Activated T-cell treated with anti-CD3 and anti-CD28 coated beads, Interleukin-2, amount 50 U/mL, for 72 hours (primary cell): ENCODE measurements at places on chromosomes 4 and X. TPM values are rescaled to one million over a fixed set of nuclear protein-coding genes. Genes with fewer than 3 reads are reported as not detected.

DNA sequence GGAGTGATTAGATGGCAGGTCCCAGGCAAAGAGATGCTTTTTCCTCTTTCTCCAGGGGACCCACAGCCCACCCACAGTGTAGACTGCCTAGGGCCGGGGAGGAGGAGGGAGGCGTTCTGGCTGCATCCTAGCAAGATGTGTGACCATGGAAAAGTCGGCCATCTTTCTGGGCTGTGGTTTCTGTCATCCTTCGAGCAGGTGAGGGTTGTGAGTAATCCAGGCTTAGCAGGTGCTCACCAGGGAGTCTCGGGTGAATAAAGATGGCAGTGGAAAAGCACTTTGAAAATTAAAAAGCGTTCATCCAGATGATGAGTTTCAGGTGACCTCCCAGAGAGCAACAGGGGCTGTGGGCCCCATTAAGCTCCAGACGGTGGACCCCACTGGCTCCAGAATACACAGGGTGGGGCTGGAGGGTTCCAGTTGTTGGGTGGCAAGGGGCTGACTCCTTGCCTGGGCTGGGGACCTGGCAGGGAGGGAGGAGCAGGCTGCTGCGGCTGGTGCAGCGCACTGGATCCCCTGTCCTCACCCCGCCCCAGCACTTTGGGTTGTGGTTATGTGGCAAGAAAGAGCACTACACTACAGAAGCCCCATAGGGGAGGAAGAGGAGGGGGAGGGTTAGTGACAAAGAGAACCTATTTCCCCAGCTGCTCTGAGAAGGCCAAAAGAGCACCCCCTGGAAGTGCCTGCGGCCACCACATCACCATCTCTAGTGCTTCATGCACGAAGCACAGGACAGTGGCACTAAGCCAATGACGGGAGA is 23.7 kb downstream of the ELF4 start:
- H3K4me1 ChIP-seq, result peaks cover 86% of the 10 kb centered on the region
- H3K36me3 ChIP-seq, result no peaks in the 10 kb centered on the region
- DNase-seq, result peak; percentile 76
- peaks cover 2% of the 10 kb centered on the region for H3K27me3 ChIP-seq

- no peaks in the 10 kb centered on the region for H3K36me3 ChIP-seq
- no peak for DNase-seq
- H3K27me3 ChIP-seq, result no peaks in the 10 kb centered on the region
- no peak overlapping the region for H3K4me3 ChIP-seq
- no peaks in the 10 kb centered on the region for H3K4me1 ChIP-seq
- no peak overlapping the region for H3K27ac ChIP-seq
Observed at GRCh38 chr4:86441175-86441936, 81.5 kb upstream of the MAPK10 start.

- H3K4me1 ChIP-seq, result no peaks in the 10 kb centered on the region
- H3K36me3 ChIP-seq, result no peaks in the 10 kb centered on the region
- H3K27ac ChIP-seq, result no peak overlapping the region
- H3K27me3 ChIP-seq, result peaks cover 33% of the 10 kb centered on the region
- no peak for DNase-seq
Observed at GRCh38 chr4:100063355-100063754, 113.3 kb upstream of the H2AZ1 start.

DNA sequence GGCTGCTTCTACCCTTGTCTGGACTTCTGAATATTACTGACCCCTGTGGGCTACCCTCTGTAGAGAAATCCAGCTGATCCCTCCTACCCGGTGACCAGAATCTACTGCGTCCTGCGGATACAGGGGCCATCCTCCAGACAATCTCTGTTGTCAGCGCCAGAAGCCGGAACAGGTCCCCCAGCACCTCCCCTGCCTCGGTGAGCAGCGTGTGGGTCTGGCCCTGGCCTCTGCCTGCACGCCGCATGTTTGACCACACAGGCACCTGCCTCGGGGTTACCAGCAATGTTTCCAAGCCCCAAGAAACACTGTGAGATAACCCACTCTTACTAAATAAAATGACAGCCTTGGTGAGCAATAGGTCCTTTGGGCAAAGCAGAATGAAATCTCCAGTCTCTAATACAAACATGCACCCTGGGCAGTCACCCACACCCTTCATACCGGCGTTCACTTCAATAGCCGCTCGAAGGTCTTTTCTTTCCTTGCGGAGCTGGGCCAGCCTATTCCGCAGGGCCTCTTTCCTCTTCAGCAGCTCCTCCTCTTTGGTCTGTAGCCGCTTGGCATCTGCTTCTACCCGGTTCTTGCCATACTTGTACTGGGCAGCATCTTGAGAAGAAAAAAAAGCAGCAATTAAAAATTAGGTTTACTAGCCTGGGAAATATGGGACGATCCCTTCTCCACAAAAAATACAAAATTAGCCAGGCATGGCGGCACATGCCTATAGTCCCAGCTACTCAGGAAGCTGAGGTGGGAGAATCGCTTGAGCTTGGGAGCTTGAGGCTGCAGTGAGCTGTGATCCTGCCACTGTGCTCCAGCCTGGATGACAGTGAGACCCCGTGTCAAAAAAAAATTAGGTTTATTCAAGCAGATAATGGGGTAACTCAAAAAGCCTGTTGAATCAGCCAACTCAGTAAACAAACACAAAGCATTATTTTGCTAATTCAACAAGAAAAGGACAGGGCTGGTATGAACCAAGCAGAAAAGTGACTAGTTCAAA is 165.1 kb downstream of the AFAP1 start:
- H3K27me3 ChIP-seq, result no peaks in the 10 kb centered on the region
- no peaks in the 10 kb centered on the region for H3K36me3 ChIP-seq
- no peak for DNase-seq
- no peak overlapping the region for H3K4me3 ChIP-seq
- no peak overlapping the region for H3K27ac ChIP-seq
- H3K4me1 ChIP-seq, result peaks cover 14% of the 10 kb centered on the region

- no peaks in the 10 kb centered on the region for H3K27me3 ChIP-seq
- no peak overlapping the region for H3K27ac ChIP-seq
- H3K36me3 ChIP-seq, result peaks cover 4% of the 10 kb centered on the region
- no peak for DNase-seq
- H3K4me3 ChIP-seq, result no peak overlapping the region
Observed at GRCh38 chr4:47996021-47996420, 20.5 kb downstream of the CNGA1 start.

- H3K36me3 ChIP-seq, result no peaks in the 10 kb centered on the region
- H3K4me3 ChIP-seq, result no peak overlapping the region
- H3K27me3 ChIP-seq, result peaks cover 47% of the 10 kb centered on the region
- no peak overlapping the region for H3K27ac ChIP-seq
- no peaks in the 10 kb centered on the region for H3K4me1 ChIP-seq
Observed at GRCh38 chrX:43899878-43900815, 17.9 kb upstream of the MAOB start.

DNA sequence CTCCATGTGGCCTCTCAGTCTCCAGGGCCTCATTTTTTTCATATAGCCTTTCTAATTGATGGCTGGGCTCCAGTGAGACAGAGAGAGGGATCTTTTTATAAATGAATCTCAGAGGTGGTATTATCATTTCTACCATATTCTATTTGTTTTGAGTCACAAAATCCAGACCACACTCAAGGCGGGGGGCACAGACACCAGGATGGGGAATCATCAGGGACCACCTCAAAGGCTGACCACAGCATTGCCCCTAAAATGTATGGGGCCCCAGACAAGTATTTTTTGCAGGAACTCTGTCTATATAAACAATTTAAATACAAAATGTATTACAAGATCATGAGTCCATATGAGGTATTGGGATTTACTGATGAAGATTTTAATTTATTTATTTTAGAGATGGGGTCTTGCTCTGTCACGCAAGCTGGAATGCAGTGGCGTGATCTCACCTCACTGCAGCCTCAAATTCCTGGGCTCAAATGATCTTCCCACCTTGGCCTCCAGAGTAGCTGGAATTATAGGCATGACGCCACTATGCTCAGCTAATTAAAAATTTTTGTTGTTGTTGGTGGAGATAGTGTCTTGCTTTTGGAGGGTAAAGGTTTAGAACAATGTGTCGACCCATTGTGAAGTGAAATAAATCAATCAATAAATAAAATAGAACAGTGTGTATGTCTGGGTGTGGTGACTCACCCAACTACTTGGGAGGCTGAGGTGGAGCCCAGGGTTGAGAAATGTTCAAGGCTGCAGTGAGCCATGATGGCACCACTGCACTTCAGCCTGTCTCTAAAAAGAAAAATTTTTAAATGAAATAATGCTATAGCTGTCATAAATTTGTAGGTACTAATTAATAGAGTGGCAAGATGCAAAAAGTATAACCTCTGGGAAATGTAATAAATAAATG is 29.4 kb downstream of the WDR13 start:
- no peak overlapping the region for H3K27ac ChIP-seq
- no peaks in the 10 kb centered on the region for H3K36me3 ChIP-seq
- peaks cover 7% of the 10 kb centered on the region for H3K4me1 ChIP-seq
- DNase-seq, result no peak

GRCh38 chr4:20017070-20017776 is 234.5 kb upstream of the SLIT2 start:
- H3K4me1 ChIP-seq, result no peaks in the 10 kb centered on the region
- DNase-seq, result no peak
- H3K4me3 ChIP-seq, result no peak overlapping the region
- H3K36me3 ChIP-seq, result no peaks in the 10 kb centered on the region
- no peaks in the 10 kb centered on the region for H3K27me3 ChIP-seq
- H3K27ac ChIP-seq, result no peak overlapping the region

DNA sequence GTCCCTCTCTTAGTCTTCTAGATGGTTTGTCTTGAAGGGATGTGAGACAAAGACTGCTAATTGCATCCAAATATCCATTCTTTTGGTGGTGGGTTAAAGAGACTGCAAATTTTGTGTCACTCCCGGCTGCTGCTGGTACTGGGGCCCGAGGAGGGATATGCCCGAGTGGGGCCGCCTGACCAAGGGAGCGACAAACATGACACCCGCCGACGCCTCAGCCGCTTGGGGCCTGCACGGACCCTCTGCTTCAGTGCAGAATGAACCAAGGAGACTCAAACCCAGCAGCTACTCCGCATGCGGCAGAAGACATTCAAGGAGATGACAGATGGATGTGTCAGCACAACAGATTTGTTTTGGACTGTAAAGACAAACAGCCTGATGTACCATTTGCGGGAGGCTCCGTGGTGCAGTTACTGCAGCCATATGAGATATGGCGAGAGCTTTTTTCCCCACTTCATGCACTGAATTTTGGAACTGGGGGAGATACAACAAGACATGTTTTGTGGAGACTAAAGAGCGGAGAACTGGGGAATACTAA is 13.6 kb upstream of the ARX start:
- DNase-seq, result no peak
- H3K27ac ChIP-seq, result no peak overlapping the region
- H3K4me1 ChIP-seq, result no peaks in the 10 kb centered on the region
- peaks cover 34% of the 10 kb centered on the region for H3K27me3 ChIP-seq
- no peaks in the 10 kb centered on the region for H3K36me3 ChIP-seq

- H3K27ac ChIP-seq, result no peak overlapping the region
- no peak overlapping the region for H3K4me3 ChIP-seq
- H3K27me3 ChIP-seq, result no peaks in the 10 kb centered on the region
- no peak for DNase-seq
Observed at GRCh38 chr4:23770011-23770410, 119.8 kb downstream of the PPARGC1A start.

DNA sequence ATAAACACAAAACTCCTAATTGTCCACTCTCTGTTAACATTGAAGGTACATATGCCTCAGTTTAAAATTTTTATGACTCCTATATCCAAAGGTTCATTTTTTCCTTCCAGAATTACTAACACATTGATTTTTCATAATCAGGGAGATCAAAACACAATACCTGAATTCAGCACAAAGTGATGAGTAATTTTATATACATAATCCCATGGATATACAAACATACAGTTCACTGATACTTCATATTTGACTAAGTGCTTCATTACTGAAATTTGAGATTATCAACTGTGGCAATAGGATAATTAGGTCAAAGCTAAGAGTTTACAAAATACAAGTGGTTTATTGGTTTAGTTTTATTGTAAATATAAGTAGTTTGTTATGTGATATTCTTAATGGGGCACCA is 176.2 kb upstream of the PRPS2 start:
- H3K36me3 ChIP-seq, result no peaks in the 10 kb centered on the region
- H3K27ac ChIP-seq, result no peak overlapping the region
- DNase-seq, result no peak
- no peaks in the 10 kb centered on the region for H3K4me1 ChIP-seq
- H3K4me3 ChIP-seq, result no peak overlapping the region
- H3K27me3 ChIP-seq, result no peaks in the 10 kb centered on the region

DNA sequence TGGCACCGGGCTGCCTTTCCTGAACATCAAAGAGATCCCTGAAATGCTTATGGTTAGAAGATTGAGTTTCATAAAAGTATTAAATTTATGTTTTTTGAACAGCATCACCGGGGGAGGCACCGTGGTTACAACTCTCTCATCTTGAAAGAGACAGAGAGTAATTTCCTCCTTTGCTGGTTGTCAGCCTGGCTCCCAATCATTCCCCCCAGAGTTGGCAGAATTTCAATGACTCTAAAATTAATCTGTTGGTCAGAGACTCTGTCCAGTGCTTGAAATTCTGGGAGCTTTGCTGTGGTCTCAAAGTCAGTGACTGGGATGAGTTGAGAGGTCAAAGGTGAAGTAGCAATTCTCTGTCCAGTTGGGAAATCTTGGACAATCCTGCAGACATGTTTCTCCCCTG is 135.9 kb downstream of the RAB28 start:
- no peaks in the 10 kb centered on the region for H3K27me3 ChIP-seq
- no peaks in the 10 kb centered on the region for H3K4me1 ChIP-seq
- no peak overlapping the region for H3K27ac ChIP-seq
- peaks cover 4% of the 10 kb centered on the region for H3K36me3 ChIP-seq
- DNase-seq, result no peak
- no peak overlapping the region for H3K4me3 ChIP-seq

- no peaks in the 10 kb centered on the region for H3K36me3 ChIP-seq
- H3K27me3 ChIP-seq, result no peaks in the 10 kb centered on the region
- peaks cover 12% of the 10 kb centered on the region for H3K4me1 ChIP-seq
Observed at GRCh38 chr4:138892483-138893407, 122.8 kb upstream of the NOCT start.

DNA sequence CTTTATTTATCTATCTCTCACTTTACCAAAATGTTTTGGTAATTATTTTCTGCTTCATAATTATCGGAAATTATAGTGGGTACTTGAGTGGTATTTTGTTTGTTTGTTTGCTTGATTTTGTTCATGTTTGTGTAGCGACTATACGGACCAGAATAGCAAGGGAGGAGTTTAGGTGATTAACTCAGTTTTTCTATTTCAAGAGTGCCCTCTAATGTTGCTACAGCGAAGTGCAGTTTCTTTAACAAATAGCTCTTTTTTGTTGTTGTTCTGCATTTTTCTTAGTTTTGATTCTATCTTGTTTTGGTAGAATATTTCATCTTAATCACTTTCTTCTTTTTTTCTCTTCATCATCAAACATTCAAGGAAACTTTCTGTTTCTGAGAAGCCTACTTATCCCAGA is 40.8 kb upstream of the QRFPR start:
- H3K4me1 ChIP-seq, result no peaks in the 10 kb centered on the region
- peaks cover 11% of the 10 kb centered on the region for H3K27me3 ChIP-seq
- no peak overlapping the region for H3K27ac ChIP-seq
- no peaks in the 10 kb centered on the region for H3K36me3 ChIP-seq
- H3K4me3 ChIP-seq, result no peak overlapping the region
- no peak for DNase-seq

Gene OR13H1
- not detected for total RNA-seq

Gene HPGDS
- total RNA-seq, result not detected

Gene RGN
- total RNA-seq, result not detected

Gene USP51
- total RNA-seq, result 2.2 TPM
